ENCODE measurements at places on chromosomes 11 and 22.

- DNase-seq = no peak
Observed at GRCh38 chr22:33917744-33918406, 2.4 kb downstream of the LARGE1 start.

DNA sequence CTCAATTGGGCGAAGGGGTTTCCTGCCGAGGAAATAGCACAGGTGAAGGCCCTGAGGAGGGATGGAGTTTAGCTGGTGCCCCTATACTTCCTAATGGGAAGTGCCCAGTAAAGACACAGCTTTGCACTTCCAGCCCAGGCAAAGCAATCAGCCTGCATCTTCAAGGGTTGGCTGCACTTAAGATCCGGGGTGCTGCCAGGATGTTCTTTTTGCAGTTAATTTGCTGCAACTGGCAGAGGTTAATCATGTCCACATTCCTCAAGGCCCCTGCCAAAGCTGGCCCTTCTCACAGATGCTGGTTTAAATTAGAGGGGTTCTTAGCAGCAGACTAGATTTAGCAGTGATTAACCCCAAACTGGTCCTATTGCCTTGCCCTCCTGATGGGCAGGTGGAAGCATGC, 137.7 kb upstream of the NAV2 start:
- no peak for DNase-seq

DNA sequence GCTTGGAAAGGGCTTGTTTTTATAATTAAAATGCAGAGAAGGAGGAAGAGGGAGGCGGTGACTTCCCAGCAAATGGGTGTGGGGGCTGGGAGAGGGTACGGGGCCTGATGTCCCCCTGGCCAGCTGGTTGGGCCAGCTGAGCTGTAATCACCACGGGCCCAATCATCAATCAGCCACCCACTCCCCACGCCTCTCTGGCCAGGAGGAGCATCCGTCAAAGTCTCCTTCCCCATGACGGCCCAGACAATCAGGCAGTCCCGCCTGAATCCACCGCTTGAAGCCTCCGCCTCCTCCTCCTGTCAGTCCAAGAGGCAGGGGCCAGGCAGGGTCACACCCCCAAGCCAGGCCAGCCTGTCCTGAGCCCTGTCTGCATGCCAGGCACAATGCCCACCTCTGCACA, 13.3 kb upstream of the CABP7 start:
- no peak for DNase-seq

DNA sequence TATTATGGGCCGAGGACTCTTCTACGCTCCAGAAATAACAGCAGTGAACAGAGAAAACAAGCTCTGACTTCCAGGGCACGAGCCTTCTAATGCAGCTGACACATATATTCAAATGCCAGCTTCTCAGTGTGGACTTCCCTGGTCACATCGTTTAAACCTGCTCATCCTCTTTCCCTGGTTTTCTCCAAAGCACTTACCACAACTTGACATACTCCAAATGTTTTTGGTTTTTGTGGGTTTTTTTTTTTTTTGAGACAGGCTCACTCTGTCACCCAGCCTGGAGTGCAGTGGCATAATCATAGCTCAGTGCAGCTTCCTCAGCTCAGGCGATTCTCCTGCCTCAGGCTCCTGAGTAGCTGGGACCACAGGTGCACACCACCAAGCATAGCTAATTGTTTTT, 105.5 kb downstream of the MICAL3 start:
- DNase-seq = no peak

- DNase-seq = no peak
Observed at GRCh38 chr11:11491589-11491988, 130.2 kb downstream of the GALNT18 start.
